ENCODE measurements at places on chromosomes 3 and 15. TPM values are rescaled to one million over a fixed set of nuclear protein-coding genes. Genes with fewer than 3 reads are reported as not detected.

DNA sequence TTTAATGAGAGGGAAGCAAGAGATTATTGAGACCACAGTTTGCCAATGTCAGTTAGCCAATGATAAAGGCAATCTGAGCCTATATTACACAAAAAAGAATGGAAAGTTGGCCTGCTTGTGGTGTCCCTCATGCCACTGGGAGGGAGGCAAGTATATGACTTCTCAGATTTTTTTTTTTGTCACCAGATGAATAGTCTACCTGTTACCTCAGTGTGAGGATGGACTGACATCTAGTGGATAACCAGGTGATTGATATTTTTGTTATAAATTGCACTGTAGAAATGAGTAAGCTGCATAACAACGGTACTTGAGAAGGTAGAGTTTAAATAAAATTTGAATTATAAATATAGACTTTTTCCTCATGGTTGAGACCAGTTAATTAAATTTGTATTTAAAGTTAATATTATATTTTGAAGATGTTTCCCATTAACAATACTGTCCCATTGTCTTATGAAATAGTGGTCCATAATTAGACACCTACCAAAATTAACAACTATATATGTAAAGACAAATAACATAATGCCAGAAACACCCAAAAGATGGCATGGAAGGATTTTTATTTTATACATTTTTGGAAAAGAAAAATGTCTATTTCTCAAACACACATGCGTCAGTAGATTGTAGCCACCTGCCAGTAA is 237.8 kb upstream of the GADL1 start:
- peak; percentile 40 for DNase-seq

GRCh38 chr3:155449613-155450267 is 156.3 kb upstream of the STRIT1 start:
- DNase-seq, result no peak

The GOLGA8H gene
- total RNA-seq, result 0.88 TPM

DNA sequence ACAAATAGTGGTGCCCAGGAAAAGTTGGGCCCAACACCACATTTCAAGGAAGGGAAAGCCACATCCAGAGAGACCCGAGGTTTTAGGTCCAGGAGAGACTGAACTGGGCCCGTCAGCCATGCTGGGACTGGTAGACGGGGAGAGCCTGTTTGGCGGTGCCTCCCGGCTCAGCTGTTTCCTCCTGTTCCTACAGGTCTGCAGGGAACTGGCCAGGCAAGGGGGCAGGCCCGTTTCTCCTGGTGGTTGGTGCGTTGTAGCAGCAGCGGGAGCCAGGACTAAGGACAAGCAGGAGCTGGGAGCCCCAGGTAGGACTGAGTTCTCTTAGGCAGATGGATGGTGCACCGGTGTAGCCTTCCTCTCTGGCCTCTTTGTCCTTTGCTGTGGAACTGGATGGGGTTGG is 3.9 kb downstream of the PRKCD start:
- DNase-seq, result no peak

The TTC21A gene
- total RNA-seq, result 14.1 TPM

DNA sequence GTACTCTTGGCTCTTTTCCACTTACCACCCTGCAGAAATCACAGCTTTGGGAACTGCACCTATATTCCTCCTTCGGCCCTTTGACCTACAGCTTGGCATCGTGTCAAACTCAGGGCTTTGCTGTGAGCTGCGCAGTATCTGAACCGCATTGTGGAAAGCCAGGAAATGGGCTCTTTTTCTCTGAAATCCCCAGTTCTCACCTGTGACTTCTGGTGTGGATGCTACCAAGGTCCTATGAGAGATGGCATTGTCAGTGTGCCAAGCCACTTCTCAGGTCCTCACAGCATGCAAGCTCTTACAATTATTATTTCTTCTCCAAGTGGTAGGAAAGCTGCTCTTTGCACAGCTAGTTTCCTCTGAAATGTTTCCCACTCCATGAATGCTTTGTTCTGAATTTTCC is 450.6 kb upstream of the TBL1XR1 start:
- DNase-seq, result no peak

The IL5RA gene
- 1.1 TPM for total RNA-seq

The P3H2 gene
- total RNA-seq, result 103 TPM
